Hematopoietic multipotent progenitor cell treated with erythropoietin and hydrocortisone succinate and interleukin-3 and kit ligand, for 8 days (in vitro differentiated cells): ENCODE measurements at places on chromosomes 5 and 9.
A peak's percentile ranks its signal among the peaks of the same experiment; 100 is the strongest.

DNA sequence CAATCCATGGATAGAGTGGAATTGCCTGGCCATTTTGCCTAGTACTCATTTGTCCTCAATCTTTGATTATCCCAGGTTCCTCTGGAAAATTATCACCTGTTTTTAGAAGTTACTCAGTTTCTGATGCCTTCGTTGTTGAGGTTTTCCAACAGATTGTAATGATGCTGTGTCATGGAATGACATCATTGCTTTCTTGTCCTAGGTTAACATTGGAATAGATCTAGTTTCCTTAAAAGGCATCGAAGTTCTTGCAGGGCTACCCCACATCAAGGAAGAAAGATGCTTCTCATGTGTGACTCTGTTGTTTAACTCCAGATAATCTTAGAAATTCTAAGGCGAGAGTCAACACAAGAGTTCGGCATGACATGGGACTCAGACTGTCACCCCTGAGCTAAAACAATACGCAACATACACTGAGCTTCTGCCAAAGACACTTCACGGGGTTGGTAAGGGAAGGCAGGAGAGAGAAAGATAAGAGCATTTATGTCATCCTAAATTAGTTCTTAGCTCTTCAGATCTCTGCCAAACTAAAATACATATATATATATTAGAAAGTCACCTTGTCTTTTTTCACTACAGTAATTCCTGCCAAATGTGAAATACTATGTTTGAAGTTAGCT is 293.2 kb upstream of the WWC1 start:
- DNase-seq: no peak

GRCh38 chr9:13386935-13387733 is 107.6 kb upstream of the MPDZ start:
- DNase-seq: no peak

- DNase-seq: peak; percentile 90
Observed at GRCh38 chr5:174532455-174533453, 191.6 kb upstream of the MSX2 start.

- no peak for DNase-seq
Observed at GRCh38 chr5:16574789-16575721, 41.7 kb downstream of the RETREG1 start.

DNA sequence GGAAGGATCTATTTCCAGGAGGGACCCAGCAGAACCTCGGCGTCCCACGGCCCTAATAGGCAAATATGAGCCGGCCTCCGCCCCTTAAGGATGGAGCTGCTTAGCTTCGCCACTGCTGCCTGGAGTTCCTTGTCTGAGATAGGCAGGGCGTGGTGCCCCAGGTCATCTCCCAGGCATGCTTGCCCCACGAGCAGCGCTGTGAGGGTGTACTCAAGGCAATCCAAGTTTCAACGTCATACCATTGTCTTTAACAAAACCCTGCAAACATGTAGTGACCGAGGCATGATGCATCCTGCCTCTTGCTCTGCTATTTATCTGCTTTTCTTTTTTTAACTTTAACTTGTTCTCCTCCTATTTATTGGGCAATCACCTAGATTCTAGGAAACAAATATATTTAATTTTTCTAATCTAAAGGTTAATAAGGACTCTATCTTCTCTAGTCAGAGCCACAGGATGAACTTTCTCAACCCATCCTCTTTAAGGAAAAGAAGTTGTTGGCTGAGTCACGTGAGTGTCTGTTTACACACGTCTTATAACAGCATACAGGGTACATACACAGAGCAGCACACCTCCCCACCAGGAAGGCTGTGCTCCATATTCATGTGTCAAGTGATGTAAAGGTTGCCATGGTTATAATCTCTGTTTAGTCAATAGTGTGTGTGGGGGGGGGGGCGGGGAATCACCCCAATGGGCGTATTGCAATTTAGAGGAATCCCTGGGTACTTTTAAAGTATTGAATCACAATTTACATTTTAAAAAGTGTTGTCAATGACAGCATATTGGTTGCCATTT is 27.3 kb upstream of the ZSWIM6 start:
- no peak for DNase-seq

GRCh38 chr5:31362529-31362900 is 169.0 kb downstream of the CDH6 start:
- DNase-seq: no peak

DNA sequence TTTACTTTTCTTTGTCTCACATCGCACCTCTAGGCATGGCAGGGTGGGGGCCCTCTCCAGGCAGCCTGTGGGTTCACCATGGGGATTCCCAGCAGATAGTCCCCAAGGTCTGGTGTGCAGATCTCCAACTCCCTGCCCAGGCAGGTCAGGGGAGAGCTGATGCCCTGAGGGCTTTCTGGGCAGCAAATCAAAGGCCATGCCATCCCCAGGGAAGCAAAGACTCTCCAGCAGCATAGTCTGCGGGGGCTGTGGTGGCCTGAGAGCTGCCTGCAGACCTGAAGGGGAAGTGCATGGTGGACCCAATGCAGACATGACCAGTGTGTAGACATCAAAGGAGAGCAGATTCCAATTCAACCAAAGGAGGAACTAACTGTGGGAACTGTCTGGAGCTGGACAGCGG is 7.7 kb downstream of the NEURL1B start:
- DNase-seq: no peak

GRCh38 chr9:20087481-20087880 is 298.6 kb upstream of the SLC24A2 start:
- no peak for DNase-seq

GRCh38 chr5:40066616-40067015 is 613.1 kb upstream of the PTGER4 start:
- DNase-seq: no peak

DNA sequence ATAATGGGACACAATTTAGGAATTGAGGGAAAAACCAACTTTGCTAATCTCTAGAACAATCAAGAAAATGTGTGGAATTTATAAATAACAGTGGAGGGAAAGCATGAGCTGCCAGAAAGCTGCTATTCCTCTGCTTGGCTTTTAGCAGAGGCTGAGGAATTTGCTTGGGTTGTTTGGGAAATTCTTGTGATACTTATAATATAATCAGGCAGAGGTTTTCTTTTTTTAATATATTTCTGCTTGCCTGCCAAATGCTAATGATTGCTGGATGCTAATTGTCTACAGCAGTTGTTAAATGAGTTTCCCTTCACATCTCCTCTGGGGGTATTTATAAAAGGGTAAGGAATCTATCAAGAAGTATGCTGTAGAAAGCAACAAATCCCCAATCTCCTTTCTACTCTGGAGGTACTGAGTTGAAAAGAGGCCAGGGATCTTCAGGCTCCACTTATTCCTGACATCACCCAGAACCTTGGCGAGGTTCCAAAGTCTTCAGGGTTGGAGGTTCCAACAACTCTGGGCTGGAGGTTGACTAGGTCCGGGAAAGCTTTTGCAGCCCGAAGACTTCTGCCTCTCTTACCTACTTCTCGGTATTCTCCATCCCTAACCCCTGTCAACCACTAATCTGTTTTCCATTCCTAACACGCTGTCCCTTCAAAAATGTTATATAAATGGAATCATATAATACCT is 60.4 kb upstream of the TMED7 start:
- no peak for DNase-seq

- DNase-seq: no peak
Observed at GRCh38 chr9:114771889-114772288, 34.0 kb downstream of the TNFSF15 start.

DNA sequence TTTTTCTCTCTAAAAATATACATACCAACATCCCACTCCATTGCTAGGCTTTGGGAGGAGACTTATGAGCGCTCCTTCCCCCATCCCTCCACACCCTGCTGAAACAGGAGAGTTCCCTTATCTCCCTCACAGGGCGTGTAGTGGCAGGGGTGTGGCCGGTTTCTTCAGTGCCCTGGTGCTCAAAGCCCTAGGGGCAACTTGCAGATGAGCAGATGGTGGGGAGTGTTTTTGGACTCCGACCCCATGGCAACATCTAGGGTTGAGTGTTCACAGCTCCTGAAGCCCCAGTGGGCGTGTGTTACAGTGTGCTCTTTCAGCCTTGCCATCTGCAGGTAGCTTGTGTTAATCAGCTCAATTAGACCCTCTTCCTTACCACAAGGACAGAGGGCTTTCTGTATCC is 409.5 kb downstream of the MAT2B start:
- peak; percentile 93 for DNase-seq

DNA sequence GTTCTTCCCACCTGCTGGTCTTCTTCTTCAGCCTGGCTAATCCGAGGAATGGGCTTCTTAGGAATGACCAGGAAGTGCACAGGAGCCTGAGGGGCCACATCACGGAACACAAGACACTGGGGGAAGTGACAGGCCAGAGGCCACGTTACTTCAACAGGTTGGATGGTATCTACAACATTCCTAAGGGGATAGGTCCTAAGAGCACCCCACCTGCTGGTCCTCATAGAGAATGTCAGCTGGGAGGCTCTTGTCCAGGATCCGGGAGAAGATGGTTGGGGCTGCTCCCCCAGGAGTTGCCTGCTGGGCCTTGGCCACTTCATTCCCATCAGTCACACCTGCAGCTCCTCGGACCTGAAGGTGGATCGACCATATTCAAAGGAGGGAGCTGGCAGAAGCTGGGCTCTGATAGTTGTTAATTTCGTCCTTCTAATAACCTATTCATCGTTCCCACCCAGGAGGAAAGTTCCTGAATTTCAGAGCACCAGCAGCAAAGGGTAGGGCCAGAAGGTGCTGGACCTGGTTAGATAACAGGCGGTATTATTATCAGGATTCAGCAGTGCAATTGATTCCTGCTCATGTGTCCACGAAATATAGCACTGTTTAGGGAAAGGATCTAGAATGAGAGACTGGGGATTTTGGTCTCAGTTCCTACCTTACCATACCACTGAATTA is 1.3 kb downstream of the HINT2 start:
- DNase-seq: peak; percentile 75

- no peak for DNase-seq
Observed at GRCh38 chr9:36053971-36054370, 17.3 kb downstream of the RECK start.

- DNase-seq: no peak
Observed at GRCh38 chr9:78490231-78490630, 193.3 kb downstream of the PSAT1 start.

- no peak for DNase-seq
Observed at GRCh38 chr5:115941051-115941675, 21.1 kb upstream of the LVRN start.

DNA sequence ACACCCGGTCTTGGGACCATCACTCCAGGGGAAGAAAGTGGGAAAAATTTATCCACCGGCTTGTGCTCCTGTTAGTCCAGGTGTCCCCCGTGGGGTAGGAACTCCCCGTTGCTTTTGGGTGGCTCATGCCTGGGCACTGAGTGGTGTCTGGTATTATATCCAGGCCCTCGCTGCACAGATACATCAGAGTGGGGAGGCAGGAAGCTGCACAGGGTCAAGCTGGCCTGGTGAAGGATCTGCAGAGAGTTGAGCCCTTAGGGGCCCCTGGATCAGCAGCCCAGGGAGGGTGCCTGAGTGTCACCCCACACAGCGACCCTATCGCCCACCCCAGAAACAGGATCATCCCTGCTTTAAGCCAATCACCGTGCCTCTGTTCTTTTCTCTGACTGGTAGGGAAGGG is 24.4 kb upstream of the COL5A1 start:
- no peak for DNase-seq

DNA sequence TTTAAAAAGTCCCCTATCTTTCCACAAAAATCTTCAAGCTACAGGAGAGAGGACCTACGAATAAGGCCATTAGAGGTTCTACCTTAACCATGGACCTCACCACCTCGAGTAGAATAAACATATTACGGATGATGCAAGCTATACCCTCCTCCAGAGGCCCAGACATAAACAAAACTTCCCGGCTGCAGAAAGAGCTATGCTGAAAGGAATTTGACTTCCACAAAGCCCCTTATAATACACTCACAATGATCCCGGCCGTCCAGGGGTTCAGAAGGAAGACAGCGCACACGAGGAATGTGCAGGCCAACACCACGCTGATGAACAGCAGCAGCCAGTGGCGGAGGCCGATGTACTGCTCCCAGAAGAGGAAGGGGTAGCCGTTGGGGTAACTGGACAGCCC is 59.0 kb downstream of the PTCH1 start:
- no peak for DNase-seq

DNA sequence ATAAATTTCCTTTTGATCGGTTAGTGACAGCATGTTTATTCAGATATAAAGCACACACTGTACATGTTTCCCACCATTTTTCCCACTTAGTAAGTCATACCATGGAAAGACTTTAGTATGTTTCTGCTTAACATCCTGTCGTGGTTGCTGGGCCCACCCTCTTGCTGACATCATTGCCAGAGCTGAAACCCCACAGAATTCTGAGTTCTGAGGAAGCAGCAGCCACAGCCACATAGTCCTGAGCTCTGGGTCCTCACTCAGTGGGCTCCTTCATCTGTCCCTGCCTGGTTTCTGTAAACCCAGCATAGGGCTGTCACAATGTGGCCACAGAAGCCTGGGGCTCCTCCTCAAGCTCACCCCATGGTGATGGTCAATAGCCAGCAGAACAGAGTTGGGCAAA is 441.5 kb downstream of the ENC1 start:
- DNase-seq: no peak

DNA sequence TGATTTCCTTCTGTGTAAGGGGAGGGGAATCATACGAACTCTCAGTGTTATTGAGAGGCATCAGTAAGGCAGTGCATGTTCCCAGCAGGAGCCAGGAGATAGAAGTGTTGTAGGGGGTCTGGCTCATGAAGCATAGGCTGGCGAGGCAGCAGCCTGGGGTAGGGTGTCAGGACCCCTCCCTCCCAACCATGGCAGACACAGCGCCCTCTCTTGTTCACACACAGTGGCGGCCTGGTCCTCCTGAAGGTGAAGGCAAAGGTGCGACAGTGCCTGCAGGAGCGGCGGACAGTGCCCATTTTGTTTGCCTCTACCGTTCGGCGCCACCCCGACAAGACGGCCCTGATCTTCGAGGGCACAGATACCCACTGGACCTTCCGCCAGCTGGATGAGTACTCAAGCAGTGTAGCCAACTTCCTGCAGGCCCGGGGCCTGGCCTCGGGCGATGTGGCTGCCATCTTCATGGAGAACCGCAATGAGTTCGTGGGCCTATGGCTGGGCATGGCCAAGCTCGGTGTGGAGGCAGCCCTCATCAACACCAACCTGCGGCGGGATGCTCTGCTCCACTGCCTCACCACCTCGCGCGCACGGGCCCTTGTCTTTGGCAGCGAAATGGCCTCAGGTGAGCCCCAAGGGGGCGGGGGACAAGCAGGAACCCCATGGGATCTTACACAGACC is 4.7 kb downstream of the SLC27A4 start:
- DNase-seq: no peak

DNA sequence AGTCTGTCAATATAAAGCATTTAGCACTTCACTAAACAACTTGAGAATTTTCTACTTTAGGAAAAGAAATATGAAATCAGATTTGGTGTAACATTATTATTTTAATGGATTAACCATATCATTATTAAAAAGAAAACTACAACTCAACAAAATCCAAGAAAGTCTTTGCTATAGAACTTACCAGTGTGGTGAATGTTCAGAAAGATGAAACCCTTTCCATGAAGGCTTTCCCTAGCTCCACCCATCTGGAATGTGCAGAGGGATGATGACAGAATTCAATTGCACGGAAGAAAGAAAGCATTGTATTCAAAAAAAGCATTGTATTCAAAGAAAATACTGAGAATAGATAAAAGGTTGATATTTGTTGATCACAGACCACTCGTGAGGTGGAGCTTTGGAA is 328.6 kb upstream of the NUDT12 start:
- DNase-seq: no peak
